Fibroblast of upper back skin (primary cell): ENCODE measurements at places on chromosomes 11 and 22.

DNA sequence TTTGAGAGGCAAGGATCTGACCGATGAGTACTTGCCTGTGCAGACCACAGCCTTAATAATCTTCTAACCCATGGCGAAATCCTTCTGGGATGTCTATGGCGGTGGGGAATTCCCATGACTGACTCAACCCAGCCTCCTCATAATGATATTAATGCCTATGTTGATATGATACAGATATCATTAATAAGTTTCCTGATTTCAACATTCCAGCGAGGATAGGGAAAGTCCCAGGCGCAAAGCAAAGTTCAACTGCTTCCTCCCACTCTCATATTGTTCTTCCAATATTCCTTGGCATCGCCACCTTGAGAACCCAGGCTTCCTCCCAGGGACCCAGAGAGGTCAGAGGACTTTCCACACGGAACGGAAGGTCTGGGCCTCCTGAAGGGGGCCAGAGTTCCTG lies 110.3 kb upstream of the TMEM45B start:
- no peak for DNase-seq

DNA sequence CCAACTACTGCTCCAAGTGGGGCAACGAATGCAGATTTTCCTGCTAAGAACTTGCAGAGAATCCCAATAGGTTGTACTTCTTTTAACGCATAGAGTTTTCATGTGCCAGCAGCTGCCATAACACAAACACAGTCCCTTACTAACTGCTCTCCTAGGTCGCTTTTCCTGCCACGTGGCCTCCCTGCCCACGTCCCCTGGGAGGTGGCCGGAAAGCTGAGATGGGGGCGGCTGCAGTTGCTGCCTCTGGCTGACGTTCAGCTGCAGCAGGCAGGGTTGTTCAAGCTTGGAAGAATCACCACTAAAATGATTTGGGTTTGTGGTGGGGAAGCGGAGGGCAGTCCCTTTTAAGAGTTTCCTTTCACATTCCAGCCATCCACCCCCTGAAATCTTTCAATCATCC lies 39.3 kb downstream of the ZNF202 start:
- DNase-seq = no peak

DNA sequence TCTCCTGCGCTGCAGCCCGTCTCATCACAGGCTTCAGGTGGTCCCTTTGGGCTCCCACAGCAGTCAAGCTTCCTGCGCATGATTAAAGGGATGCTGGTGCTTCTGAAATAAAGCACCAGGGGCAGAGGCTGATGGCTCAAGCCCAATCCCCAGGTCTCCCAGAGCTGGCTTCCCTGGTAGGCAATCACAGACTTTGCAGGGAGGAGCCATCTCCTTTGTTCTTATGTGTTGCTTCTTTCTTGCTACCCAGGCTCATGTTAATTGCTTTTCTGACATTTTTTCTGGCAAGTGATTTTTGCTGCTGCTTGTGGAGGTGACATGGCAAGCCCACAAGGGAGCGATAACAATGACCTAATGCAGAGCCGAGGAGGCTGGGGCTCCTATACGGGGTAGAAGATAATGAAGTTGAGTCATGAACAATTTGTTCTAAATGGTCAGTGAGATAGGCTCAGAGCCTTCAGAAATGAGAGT lies 25.2 kb upstream of the PLET1 start:
- no peak for DNase-seq

DNA sequence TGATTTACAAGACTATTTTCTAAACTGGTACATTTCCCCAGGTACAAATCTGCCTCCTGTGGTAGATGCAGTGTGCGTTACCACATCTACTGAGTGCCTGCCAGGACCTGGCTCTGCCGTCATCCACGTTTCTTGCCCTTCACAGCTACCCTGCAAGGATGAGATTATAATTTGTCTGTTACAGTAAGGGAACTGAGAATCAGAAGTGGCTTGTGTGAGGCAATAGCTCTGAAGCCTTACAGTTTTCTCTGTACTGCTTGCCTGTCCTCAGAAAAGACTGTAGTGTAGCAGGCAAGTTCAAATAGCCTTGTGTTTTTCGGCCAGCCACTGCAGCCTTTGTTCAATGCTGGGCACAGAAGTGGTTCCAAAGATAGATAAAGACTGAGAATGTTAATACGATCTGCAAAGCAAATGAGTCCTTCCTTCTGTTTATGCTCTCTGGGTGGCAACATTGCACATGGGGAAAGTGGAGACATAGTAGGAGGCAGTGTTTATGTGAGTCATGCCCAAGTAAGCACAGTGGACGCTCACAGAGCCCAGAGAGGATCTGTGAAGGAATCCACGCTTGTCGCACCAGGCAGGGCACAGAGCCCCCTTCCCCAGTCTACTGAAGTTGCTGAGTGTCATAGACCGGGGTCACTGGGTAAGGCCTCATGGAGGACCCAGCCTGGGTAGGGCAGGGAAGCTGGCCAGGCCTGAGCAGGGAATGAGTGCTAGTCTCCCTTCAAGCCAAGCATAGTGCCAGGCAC lies 49.1 kb downstream of the MICAL2 start:
- peak; percentile 83 for DNase-seq
